Left kidney (tissue), 8 donors: ENCODE measurements at places on chromosomes 11 and 22. TPM values are rescaled to one million over a fixed set of nuclear protein-coding genes. Genes with fewer than 3 reads are reported as not detected.

DNA sequence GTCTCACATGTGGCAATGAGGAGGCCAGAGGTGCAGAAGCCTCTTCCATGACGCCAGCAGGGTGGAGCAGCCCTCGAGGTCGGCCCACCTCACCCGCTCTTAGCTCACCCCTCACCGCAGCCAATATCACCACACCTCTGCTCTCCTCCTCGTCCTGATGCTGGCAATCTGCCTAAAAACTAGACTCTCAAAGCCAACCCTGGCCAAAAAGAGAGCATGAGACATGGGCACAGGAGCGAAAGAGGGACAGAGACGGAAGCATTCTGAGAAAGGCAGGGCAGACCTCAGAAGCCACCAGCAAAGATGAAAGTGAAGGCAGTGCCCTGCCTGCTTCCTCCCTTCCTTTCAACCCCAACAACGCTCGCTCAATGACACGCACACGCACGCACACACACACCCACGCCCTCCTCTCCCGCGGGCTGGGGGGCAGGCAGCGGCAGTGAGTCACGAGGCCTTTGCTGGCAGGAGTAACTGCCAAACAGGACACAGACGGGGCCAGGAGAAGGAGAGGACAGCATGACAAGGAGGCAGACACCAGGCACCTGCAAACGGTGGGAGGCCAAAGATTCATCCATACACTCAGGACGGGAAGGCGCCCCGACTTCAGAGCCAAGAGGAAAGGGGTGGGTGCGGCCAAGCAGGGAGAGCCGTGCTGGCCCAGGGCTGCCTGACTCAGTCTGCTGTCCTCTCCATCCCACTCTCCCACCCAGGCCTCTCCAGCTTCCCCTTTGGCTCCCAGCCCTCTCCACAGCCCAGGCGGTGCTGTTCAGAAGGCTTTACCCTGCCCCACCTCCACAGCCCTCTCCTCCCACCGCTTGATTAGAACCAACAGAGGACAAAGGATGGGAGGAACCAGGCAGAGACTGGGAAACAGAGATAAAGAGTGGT, 11.4 kb downstream of the IGSF9B start:
- DNase-seq: no peak

- DNase-seq: no peak
Measured at GRCh38 chr11:24567380-24567779, 70.5 kb downstream of the LUZP2 start.

DNA sequence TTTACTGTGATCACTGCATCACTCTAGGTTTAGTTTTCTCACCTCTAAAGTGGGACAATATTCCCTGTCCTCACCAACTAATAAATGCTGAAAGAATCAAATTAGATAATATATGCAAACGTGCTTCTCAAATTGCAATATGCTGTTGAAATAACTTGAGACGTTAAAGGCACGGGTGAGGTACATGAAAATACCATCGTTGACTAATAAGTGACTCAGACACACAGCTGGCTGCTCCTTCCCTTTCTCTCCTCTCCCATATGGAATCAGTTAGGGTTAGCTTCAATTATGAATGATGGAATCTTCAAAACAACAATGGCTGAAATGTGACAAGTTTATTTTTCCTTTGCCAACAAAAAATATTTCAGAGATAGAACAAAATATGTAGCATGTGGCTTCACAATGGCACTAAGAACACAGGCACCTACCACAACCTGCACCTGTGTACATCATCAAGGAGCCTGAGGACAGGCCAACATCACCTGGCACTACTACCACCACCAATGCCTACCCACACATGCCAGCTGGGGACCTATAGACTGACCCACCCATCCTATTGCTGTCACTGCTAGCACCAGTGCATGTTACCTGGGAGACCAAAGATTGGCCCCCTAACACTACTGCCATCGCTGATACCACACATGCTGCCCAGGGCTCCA, 13.7 kb downstream of the GDPD4 start:
- no peak for DNase-seq

- peak; percentile 82 for DNase-seq
Measured at GRCh38 chr22:32880893-32881596, 79.5 kb downstream of the TIMP3 start.

GRCh38 chr22:18968011-18968749, 32.1 kb upstream of the PRODH start:
- DNase-seq: peak; percentile 46

- DNase-seq: no peak
Measured at GRCh38 chr11:123641495-123641840, 13.0 kb downstream of the SCN3B start.

GRCh38 chr11:121494355-121495099, 41.8 kb upstream of the SORL1-AS1 start:
- no peak for DNase-seq

GRCh38 chr11:96235751-96236150, 107.2 kb downstream of the MAML2 start:
- DNase-seq: no peak

DNA sequence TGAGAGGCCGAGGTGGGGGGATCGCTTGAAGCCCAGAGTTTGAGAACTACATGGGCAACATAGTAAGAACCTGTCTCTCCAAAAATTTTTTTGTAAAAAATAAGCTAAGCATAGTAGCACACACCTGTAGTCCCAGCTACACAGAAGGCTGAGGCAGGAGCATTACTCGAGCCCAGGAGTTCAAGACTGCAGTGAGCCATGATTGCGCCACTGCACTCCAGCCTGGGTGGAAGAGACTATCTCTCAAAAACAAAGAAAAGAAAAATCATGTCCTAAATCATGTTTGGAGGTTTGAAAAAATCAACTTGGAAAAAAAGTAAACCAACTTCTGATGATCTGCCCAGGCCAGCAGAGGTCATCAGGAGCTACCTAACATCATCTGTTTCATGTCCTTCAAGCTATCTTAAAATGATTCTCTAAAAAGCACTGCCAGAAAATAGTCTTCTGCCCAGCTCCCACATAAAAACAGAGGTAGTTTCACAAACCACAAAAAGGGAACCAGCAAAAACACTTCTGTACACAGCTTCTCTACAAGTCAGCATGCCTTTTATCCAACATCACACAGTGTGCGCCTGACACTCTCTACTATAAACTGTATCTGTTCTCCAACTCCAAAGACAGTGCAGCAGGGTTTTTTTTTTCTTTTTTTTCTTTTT, 165.0 kb downstream of the SOX6 start:
- no peak for DNase-seq

DNA sequence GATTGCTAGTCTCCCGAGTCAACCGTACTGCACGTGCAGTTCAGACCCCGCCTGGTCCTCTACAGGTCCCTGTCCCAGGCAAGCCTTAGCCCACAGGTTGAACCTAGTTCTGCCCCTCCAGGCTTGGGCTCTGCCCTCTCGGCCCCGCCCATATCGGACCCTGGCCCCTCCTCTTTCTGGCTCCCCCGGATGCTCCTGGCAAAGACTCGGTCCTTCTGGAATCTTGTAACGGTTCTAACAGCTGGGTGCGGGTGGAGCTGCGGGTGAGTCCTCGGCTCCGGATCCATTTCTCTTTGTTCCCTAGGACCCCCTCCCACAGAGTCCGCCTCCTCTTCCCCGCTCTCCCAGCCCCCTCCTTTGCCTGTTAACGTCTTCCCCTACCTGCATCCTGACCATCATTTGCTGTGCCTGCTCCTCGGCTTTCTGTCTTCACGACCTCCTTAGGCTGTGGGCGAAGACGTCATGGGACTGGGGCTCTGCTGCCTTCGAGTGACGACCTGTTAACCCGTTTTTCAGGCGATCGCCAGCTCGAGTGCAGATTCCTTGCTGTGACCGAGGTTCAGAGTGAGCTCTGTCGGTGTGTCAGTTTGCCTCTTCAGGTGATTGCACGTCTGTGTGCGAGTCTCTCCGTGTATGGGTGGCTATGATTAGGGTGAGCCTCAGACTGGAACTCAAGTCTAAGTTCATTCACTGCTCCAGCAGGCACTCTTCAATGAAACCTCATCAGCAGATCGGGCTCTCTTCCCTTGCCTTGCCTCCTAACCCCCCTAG, at the start of gene DNHD1:
Gene DNHD1, plus strand, starts transcription at position 212 of the 771 bp plus-strand sequence. CDS start 936 bp downstream, outside the sequence.
- no peak for DNase-seq

DNA sequence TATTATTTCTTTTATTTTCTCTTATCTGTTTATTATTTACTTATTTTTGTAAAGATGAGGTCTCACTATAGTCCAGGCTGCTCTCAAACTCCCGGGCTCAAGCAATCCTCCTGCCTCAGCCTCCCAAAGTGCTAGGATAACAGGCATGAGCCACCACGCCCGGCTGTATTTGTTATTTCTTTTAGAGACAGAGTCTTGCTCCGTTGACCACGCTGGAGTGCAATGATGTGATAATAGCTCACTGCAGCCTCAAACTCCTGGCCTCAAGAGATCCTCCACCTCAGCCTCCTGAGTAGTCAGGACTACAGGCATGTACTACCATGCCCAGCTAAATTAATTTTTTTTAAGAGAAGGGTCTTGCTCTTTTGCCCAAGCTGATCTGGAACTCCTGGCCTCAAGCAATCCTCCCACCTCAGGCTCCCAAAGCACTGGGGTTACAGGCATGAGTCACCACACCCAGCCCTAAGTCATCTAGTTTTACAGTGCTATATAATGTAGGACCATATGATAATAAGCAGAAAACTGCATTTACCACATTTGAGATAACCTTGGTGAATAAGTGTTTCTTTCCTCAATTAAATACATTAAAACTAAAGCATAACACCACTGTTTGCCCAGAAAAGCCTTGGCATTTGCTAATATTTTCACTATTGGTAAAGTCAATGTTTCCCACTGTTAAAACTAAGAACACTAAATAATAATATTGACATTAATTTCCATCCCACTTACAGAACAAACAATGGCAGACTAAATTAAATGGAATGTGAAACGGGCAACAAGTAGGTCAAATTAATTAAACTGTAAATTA, 127.5 kb downstream of the SIK3 start:
- DNase-seq: no peak

- no peak for DNase-seq
Measured at GRCh38 chr22:46827781-46828180, 65.3 kb downstream of the TBC1D22A start.

DNA sequence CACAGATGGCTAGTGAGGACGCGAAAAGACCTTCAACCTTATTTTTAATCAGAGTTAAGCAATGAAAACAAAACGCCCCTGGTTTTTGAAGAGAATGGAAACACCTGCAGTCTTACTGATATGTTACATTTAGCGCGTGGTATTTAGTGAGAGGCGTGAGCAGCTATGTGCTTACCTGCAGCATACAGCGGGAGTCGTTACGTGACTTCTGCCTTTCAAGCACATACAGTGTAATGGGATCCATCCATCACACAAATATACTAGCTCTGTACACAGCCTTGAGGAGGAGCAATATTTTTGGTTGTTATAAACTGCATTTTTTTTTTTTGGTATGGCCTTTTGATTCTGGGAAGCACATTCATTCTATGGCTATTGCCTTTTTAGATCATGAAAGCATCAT, 5.5 kb downstream of the KRTAP5-2 start:
- no peak for DNase-seq

DNA sequence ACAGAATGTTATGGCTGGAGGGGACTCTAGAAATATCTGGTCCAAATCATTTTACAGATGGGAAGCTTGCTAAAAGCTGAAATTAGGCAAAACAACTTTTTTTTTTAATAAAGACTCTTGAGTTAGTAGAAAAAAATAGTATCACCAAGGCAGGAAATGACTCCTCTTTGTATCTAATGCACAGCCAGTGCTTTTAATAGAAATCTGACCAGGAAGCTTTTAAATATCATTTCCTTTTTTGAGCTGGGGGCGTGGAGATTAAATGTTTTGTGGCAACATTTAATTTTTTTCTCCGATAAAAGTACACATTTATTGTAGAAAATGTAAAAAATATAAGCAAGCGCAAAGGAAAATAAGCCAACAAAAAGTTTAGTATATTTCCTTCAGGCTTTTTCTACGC, 22.5 kb downstream of the TRAF6 start:
- DNase-seq: no peak

DNA sequence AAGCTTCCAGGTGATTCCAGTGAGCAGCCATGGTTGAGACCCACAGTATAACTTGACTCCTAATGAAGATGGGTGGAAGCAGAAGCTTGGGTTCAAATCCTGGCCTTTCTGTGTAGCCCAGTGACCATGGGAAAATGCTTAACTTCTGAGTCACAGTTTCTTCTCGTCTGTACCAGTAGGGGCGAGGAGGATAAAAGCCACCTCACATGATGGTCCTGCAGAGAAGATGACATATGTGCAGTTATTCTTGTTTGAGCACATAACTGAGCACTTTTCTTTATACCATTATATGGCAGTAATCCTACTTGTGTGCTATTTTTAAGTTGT, 4.9 kb downstream of the TMEM109 start:
- DNase-seq: no peak

DNA sequence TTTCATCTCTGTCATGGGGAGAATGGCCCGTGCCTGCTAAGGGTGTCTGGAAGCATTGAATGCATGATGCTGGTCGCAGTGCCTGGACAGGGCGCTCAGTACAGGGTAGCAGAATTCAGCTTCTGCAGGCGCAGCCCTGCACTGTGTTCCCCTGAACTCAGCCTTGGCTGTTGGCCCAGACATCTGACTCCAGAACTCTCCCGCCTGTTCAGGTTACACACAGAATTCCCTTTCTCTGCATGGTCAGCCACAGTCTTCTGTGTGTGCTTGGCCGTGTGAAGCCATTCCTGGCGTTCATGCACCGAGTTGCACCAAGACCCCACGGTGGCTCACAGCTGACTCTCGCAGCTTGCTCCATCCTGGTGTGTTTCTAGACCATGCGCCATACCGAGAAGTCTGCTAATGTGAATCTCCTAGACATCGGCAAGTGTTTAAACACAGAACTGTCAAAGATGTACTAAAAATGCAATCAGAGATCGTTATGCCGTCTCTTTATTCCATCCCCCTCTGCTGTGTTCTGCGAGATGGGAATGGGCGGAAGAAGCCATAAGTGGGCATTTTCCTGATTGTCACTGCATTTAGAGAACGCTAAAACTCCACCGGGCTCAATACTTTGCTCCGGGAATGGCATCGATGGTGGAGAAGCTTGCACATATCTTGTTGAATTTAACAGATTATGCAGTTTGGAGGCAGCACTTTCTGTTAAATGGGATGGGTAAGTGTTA, 55.6 kb downstream of the MPPED1 start:
- DNase-seq: peak; percentile 50

GRCh38 chr11:115282923-115283322, 221.3 kb downstream of the CADM1 start:
- DNase-seq: no peak

SEPTIN5 gene
- 32.1 TPM for polyA plus RNA-seq

APOBEC3H gene
- polyA plus RNA-seq: 0.23 TPM

ANO5 gene
- polyA plus RNA-seq: 6.5 TPM

PKP3 gene
- polyA plus RNA-seq: 6.6 TPM

BTG4 gene
- polyA plus RNA-seq: not detected

CDC45 gene
- polyA plus RNA-seq: 25.2 TPM

CCDC116 gene
- polyA plus RNA-seq: 0.58 TPM

VSTM5 gene
- polyA plus RNA-seq: 2.8 TPM

RAG2 gene
- 0.52 TPM for polyA plus RNA-seq
